CD4-positive, alpha-beta T cell treated with Interleukin-21 for 1 hour (primary cell): ENCODE measurements at places on chromosomes 11 and 22.

DNA sequence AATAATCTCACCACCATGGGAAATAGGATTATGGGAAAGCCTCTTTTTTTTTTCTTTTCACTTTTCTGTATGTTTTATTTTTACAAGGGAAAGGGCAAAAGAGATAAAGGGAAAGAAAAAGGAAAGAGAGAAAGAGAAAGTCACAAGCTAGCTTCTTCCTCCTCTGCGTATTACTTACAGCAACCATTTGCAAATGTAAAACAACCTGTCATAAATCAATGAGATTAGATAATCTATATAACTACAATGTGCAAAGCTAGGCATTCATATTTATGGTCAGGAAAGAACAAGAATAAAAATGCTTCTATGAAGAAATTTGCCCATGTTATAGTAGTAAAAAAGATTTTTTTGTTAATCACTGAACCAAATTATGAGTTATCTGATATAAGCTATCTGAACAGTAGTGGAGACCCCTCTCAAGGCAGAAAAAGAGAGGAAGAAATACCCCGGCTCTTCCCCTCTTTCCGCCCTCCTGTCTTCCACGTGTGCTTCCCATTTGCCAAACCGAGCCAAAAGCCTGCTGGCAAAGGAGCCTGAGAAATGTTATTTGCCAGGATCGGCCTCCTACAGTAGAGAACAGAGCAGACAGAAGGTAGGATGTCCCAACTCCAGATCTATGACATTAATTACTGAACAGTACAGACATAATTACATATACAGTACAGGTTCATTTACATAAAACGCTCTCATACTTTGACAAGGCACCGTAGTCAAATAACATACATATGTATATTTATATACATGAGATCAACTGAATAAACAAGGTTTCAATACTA, 50.2 kb downstream of the ARHGAP32 start:
- DNase-seq, result no peak

DNA sequence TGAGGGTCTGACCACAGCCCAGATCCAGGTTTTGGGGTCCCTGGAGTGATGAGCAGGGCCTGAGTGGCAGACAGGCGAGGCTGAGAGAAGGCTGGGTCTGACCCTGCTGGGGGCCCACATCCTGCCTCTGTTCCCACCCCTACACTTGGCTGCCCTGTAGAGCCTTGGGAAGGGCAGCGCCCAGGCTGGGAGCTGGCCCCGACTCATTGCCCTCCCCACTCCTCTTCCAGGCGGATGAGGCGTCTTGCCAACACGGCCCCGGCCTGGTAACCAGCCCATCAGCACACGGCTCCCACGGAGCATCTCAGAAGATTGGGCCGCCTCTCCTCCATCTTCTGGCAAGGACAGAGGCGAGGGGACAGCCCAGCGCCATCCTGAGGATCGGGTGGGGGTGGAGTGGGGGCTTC, 4.9 kb downstream of the DERL3 start:
- no peak for DNase-seq

GRCh38 chr11:44382656-44383240, 72.8 kb upstream of the ALX4 start:
- DNase-seq, result no peak

DNA sequence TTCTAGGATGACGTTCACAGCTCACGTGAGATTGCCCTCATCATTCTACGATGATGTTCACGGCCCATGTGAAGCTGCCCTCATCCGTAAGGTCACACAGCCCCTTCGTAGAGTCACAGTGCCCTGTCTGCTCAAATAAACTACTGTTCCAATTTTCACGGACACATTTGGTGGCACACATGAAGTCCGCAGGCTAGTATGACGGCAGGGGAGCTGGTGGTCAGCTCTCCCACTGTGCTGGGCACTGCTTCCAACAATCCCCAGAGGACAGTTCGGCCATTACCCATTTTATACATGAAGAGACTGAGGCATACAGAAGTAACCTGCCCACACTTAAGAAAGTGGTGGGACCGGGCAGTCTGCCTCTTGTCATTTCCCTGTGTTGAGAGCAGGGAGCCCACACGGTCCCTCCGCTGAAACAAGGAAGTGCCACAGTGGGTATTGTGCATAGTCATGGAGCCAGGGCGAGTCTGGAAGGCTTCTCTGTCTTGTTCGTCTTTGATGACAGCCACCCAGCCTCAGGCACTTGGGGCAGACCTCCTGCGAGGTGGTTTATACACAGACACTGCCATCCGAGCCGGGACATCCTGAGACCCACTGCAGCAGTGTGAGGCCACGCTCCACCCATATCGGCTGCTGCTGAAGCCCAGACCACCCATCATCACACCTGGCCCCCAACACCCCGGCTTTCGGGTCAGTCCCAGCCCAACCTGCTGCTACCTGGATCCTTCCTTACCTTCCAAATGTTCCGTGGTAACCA, 114.3 kb downstream of the PHF21B start:
- DNase-seq, result no peak

GRCh38 chr22:27195094-27195493, 537.7 kb downstream of the MIAT start:
- DNase-seq, result no peak

GRCh38 chr11:9757809-9758636, 94.1 kb downstream of the SWAP70 start:
- peak; percentile 91 for DNase-seq

DNA sequence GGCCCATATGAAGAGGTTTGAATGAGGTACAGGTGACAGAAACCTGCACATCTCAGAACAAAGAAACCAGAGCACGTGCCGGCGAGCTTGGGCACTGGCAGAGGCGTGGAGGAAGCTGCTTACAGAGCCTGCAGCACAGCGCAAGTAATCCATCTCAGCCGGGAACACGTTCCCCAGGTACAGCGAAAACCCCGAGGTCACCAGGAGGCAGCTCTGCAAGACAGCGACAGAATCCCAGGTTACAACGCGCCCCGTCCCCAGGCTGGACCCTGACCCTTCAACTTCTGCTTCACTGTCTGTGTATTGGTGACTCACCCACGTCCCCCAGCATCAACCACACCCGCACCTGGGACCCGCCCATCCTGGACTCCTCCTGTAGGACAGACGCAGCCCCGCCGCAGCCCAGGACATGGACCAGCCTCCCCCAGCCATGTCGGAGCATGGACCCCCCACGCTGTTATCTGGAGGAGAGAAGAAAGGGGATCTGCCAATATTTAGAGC, 2.2 kb downstream of the MLC1 start:
- no peak for DNase-seq

GRCh38 chr11:131894615-131895544, 524.5 kb downstream of the NTM start:
- DNase-seq, result no peak

DNA sequence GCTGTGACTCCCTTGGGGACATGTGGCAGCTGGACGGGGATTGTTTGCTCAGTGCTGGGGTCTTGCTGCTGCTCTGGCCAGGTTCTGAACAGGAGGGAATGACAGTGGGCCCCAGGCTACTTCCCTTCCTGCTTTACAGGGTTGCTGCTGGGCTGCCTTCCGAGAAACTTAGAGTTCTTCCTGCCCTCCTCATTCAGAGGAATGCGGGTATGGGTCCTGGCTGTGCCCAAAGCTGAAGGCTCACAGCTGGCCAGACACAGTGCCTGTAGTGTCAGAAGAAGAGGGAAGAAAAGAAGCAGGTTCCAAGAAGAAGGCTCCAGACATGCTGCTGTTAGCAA, 108.3 kb upstream of the PARVA start:
- DNase-seq, result no peak

- DNase-seq, result no peak
Measured at GRCh38 chr11:63710476-63711217, 29.3 kb downstream of the RTN3 start.

DNA sequence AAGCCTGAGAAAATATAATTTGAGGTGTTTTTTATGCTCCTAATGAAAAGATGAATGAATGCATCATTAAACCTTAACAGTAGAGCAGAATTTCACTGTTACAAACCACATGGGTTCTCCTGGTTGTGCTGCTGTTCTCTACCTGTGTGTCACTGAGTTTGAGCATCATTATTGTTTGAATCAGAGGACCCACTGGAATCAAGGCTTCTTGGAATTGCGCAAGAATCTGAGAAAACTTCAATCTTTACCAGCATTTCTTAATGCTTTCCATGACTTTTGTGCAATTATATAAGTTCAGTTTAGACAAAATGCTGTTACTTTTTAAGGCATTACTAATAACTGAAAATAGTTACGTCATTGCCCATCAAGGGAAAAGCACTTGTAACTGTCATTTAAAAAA, 18.8 kb upstream of the RBX1 start:
- DNase-seq, result no peak

DNA sequence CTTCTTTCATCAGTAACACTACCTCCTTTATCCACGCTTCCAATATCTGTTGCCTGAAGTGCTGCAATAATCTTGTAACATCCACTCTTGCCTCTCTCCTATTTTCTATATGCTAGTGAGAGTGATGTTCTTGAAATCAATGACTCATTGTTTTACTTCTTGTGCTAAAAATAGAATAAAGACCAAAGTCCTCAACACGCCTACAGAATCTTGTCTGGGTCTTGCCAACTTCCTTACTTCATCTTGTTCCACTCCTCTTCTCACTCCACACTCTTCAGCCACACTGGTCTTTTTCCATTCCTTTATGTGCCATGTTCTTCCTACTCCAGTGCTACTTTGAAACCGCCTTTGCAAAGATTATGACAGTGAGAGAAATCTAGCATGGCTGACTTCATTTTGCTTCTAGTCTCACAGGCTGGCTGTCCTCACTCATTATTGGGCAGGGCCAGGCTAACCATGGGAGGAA, 136.4 kb downstream of the CCDC81 start:
- DNase-seq, result no peak

- no peak for DNase-seq
Measured at GRCh38 chr11:4891996-4892640, 10.4 kb downstream of the OR51T1 start.
